ENCODE measurements at places on chromosomes 12 and 14. TPM values are rescaled to one million over a fixed set of nuclear protein-coding genes. Genes with fewer than 3 reads are reported as not detected.

GRCh38 chr12:95809000-95809680 is 18.6 kb upstream of the NTN4 start:
- no peak overlapping the region for H3K4me3 ChIP-seq
- H3K27me3 ChIP-seq, result no peaks in the 10 kb centered on the region
- H3K36me3 ChIP-seq, result no peaks in the 10 kb centered on the region
- DNase-seq, result no peak

DNA sequence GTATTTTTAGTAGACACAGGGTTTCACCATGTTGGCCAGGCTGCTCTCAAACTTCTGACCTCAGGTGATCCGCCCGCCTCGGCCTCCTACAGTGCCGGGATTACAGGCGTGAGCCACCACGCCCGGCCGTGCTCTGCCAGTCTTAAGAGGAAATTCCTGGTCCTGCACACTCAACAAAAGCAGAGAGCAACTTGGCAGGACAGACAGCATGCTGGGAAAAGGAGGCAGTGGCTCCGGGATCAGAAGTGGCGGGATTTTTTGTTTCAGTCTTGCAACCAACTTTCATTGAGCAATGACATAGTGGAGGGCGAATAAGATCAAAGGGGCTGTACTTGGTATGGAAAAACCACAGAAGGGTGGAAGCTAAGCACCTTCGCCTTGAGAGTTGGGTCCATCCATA is 2.1 kb downstream of the CKAP4 start:
- no peaks in the 10 kb centered on the region for H3K36me3 ChIP-seq
- peak overlapping the region; percentile 87 for H3K4me3 ChIP-seq
- peak; percentile 50 for DNase-seq
- no peaks in the 10 kb centered on the region for H3K27me3 ChIP-seq
- H3K4me1 ChIP-seq, result peaks cover 12% of the 10 kb centered on the region
- peak overlapping the region; percentile 99 for H3K27ac ChIP-seq

- DNase-seq, result no peak
- H3K36me3 ChIP-seq, result no peaks in the 10 kb centered on the region
- no peak overlapping the region for H3K4me3 ChIP-seq
- H3K4me1 ChIP-seq, result peaks cover 4% of the 10 kb centered on the region
These were observed 13.9 kb downstream of the SLC25A29 start for GRCh38 chr14:100292301-100292775.

Gene SLCO1B1
- not detected for polyA plus RNA-seq

All from pancreas (tissue), 10 donors.